Activated naive CD4-positive, alpha-beta T cell (primary cell): ENCODE measurements at places on chromosomes 13 and 19.

DNA sequence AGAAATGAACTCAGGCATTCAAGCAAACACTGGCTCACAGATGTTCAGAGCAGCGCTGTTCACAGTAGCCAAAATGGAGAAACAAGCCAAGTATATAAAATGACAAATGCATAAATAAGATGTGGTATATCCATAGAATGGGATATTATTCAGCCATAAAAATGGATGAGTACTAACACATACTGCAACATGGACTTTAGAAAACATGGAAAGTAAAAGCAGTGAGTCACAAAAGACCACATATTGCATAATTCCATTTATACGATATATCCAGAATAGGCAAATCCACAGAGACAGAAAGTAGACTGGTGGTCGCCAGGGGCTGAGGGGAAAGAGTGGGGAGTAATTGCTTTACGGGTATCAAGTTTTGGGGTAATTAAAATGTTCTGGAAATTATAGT, 6.6 kb downstream of the ZNF837 start:
- DNase-seq: no peak

DNA sequence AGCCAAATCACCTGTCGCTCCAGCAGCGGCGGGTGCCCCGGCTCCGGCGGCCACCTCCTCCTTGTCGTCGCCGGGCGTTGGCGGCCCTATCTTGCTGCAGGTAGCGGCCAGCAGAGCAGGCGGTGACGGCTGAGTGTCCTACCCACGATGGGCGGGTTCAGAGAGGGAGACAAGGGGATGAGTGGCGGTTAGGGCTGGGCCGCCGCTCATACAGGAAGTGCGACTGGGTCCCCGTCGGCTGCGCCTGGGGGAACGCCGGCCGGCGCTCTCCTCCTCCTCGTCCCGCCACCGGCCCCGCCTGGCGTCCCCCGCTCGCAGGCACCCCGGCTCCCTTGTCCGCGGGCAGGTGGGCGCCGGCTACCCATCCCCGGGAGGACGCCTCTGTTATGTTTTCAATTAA, 1692.0 kb downstream of the SLITRK5 start:
- DNase-seq: no peak

DNA sequence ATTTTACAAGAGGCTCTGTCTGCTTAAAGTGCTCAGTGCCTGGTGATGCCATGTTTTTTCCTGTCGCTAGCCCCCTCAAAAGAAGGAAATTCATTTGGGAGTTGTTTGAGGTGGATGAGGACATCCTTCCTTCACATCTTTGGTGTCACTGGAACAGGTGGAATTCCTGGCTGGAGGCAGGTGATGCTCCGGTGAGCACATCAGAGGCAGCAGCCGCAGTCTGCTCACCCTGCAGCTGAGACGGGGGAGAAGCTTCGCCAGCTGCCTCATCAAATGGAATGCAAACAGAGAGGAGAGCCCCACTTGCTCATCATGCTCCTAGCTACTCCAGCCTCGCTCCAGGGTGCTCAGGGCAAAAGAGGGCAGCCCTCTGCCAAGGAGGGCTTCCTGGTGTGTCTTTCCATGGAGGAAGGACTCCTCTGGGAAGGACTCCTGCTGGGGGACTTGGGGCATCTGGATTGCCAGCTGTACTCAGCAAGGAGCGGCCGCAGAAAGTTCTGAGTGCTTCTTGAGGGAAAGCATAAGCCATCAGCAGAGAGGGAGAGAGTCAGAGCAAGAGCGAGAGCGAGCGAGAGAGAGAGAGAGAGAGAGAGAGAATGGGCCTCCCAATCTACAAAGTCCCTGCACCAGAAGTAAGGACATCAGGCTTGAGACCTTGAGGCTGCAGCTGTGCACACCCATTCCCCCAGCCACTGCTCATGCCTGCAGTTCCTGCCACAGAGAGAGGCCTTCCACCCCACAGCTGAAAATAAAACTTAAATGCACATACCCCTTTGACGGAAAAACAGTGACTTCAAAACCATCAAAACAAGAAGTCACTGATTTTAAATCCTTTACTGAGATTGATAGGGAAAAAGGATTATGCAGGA, 74.3 kb upstream of the UBL3 start:
- no peak for DNase-seq

GRCh38 chr13:59776924-59777690, 386.6 kb downstream of the DIAPH3 start:
- no peak for DNase-seq

DNA sequence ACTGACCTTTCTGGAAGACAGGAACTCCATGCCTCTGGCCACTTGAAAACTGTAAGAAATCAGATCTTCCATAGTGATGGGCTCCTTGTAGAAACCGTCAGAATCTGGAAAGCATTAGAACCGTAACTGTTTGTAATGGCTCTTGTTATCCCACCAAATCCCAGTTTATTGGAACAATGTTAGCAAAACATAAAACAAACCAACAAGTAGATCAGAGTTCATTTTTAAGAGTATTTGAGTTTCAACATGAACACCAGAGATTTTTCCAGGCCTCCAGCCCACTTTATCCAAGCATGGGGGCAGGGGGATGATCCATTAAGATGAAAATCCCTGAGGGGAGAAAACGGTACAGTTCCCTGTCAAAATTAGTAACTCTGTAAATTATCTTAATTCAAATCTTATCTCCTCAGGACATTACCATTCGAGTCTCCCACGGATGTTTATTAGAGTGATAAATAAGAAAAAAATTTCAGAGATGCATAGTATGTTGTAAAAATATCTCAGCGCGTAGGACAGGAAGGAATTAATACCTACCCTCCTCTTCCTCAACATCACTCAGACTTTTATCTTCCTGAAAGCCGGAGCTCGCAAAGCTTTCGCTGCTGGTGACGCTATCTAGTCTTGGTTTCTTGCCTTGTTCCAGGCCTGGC, 172.5 kb downstream of the FLT1 start:
- DNase-seq: no peak

GRCh38 chr13:77533875-77534788, 1.4 kb upstream of the SCEL start:
- DNase-seq: no peak

DNA sequence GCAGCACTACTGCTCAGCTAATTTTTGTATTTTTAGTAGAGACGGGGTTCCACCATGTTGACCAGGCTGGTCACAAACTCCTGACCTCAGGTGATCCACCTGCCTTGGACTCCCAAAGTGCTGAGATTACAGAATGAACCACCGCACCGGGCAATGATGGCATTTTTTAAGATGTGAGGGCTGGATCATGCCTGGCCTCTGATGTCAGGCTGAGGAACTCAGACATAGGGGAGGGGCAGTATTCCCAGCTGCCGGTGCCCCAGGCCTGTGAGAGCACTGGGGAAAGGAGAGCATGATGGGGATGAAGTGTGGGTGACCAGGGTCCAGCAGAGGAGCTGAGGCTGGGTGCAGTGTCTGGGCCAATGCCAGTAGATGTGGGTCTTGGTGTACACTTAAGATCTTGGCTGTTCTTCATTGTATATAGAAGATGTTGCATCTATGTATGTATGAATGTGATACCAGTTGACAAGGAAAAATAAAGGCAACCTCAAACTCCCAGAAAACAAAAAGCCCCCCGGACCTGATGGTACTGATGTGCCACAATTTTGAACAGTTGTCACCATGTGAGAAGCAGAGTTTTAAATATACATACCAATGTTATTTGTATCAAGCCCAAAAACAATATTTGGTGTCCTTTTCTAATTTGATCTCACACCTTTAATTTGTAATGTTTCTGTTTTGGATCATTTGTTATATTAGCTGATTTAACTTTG, 3.4 kb upstream of the PLVAP start:
- DNase-seq: no peak

DNA sequence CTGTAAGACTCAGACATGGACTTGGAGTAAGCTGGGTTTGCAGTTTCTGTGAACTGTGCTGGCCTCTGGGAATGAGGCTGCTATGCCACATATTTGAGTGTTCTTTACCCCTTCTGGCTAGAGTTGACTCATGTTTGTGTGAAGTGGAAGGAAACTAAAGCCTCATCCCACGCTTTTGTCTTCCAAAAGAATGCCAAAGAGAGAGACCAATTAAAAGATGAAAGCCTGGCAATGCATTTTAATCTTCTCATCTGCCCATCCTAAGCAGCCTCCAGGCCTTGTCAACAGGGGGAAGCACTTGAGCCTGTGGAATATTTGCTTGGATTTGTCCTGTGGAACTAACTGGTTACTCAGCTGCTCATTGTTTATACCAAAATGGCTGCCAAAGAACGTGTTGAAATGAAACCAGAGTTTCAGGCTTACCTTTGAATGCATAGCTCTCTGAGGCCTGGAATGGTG, 49.1 kb downstream of the LMO7 start:
- DNase-seq: no peak

DNA sequence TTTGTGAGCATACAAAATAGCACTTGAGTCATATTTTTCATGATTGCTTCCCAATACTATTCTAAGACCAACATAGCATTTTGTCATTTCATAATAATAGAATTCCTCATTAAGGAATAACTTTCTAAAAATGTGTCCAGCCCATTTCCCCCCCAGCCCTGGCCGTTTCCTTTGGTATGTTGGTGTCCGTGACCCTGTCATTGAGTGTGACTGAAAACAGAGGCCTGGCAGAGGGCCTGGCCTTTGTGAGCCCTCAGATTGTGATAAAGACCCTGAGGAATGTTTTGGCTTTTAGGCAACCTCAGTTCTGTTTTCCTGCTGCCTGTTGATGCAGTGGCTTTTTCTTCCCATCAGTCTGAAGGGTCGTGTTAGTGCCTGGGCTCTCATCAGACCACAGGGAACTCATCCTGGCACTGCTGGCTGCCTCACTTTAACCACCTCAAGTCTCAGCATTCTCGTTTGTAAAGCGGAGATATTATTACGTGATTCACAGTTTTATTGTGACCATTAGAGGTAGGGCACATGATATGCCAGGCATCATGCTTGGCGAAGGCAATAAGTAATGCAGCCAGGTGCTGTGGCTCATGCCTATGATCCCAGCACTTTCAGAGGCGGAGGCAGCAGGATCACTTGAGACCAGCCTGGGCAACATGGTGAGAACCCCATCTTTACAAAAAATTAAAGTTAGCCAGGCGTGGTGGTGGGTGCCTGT, 13.8 kb downstream of the SPINT2 start:
- no peak for DNase-seq
